ENCODE measurements at places on chromosomes 3 and 15. TPM values are rescaled to one million over a fixed set of nuclear protein-coding genes. Genes with fewer than 3 reads are reported as not detected.

GRCh38 chr3:29280404-29281093 lies at the start of gene RBMS3:
Gene RBMS3, plus strand, starts transcription at chr3:29281071.
- no peaks in the 10 kb centered on the region for H3K27me3 ChIP-seq
- H3K4me3 ChIP-seq: peak within 1 kb of the TSS; percentile 98
- DNase-seq: peak; percentile 93
- peak within 1 kb of the TSS; percentile 93 for H3K27ac ChIP-seq
- no peaks in the 10 kb centered on the region for H3K36me3 ChIP-seq

GRCh38 chr3:161793194-161793930 lies 296.8 kb downstream of the OTOL1 start:
- H3K4me1 ChIP-seq: no peaks in the 10 kb centered on the region
- no peak overlapping the region for H3K4me3 ChIP-seq
- no peak overlapping the region for H3K27ac ChIP-seq
- DNase-seq: no peak

Gene TNK2
- 51.7 TPM for total RNA-seq

Gene SLC9C1
- total RNA-seq: 0.29 TPM

GRCh38 chr3:131856171-131856570 lies 178.6 kb downstream of the CPNE4 start:
- no peak for DNase-seq
- H3K27me3 ChIP-seq: no peaks in the 10 kb centered on the region
- H3K4me3 ChIP-seq: no peak overlapping the region

- no peaks in the 10 kb centered on the region for H3K36me3 ChIP-seq
- no peak overlapping the region for H3K4me3 ChIP-seq
- H3K4me1 ChIP-seq: no peaks in the 10 kb centered on the region
- H3K27me3 ChIP-seq: no peaks in the 10 kb centered on the region
- no peak overlapping the region for H3K27ac ChIP-seq
- DNase-seq: no peak
Observed at GRCh38 chr3:33473813-33474212, 33.6 kb upstream of the UBP1 start.

Gene SOX14
- total RNA-seq: not detected

DNA sequence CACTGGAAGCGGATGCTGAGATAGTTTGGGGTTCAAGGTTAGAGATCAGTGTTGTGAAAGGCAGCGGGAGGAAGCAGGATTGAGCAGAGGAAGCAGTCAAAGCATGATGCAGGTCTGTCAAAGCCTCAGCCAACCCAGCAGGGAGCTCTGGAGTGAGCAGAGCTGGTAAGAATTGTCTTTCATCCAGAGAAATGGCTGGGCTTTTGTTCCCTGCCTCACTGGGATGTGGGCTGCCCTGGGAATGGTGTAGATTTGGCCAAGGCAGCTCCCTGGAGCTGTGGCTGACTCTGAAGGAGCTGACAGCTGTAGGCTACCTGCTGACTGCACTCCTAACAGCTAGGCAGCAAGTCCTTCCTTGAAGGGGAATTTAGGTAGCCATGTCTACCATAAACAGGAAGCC lies 61.9 kb upstream of the STXBP5L start:
- H3K27ac ChIP-seq: no peak overlapping the region
- no peaks in the 10 kb centered on the region for H3K4me1 ChIP-seq
- H3K4me3 ChIP-seq: no peak overlapping the region
- no peaks in the 10 kb centered on the region for H3K36me3 ChIP-seq
- H3K27me3 ChIP-seq: no peaks in the 10 kb centered on the region

DNA sequence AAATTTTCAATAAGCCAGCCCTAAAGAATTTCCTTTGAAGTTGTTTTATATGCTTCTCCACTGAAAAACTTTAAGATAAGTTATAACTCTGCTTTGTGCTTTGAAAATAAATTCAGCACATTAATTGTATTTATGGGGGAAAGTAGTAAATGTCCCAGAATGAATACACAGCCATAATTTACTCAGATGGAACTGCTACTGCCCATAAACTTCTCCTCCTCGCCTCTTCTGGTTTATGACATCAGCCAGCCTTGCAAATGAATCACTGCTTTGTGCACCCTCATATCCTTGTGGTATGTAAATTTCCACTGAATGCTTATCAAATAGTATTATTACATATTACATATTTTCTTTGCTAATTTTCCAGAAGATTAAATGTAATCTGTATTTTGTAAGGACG lies 302.0 kb downstream of the DIPK2A start:
- H3K27me3 ChIP-seq: no peaks in the 10 kb centered on the region
- H3K4me3 ChIP-seq: no peak overlapping the region
- no peaks in the 10 kb centered on the region for H3K4me1 ChIP-seq

DNA sequence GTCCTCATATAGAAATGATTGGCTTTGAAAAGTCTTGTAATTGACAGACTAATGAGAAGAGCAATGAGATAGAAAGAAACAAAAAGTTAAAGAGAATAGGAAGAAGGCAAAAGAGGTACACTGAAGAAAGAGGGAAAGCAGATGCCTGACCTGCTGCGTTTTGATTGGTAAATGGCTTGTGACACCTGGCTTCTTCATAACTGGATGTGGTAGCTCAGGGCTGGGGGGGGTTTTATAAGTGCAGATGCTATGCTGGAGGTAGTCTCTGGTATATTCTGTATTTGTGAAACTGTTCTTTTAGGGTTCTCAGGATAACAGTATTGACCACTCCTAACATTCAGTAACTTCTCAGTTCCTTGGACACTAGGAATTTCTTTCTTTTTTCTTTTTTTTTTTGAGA lies 1.4 kb downstream of the STARD9 start:
- no peak for DNase-seq
- no peaks in the 10 kb centered on the region for H3K27me3 ChIP-seq
- H3K4me1 ChIP-seq: no peaks in the 10 kb centered on the region
- H3K27ac ChIP-seq: no peak overlapping the region
- no peak overlapping the region for H3K4me3 ChIP-seq
- no peaks in the 10 kb centered on the region for H3K36me3 ChIP-seq

DNA sequence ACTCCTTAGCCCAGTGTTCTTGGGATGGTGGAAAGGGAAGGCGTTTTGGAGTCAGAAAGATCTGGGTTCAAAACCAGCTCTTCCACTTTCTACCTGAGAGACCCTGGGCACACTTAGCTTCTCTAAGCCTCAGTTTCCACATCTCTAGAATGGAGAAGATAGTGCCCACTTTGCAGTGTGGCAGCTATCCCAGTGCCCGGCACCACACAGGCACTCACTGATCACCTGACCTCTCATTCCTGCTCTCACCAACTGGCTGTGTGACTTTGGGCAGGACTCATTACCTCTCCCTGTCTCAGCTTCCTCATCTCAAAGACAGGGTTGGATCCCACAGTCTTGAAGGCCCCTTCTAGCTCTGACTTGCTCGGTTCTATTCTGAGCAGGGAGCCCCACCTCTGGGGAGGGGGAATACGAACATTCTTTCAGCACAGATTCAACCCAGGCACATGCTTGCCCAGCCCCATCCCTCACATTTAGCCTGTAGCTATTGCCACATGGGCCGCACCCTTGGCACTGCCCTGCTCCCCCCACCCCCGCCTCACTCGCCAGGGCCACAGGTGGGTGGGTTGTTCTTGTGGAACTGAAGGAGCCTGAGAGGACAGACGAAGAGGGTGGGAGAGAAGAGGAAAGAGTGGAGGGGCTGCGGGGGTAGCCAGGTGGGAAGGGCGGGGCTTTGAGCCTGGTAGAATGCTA lies 39.2 kb downstream of the EPHB3 start:
- DNase-seq: no peak
- no peaks in the 10 kb centered on the region for H3K36me3 ChIP-seq
- H3K27ac ChIP-seq: no peak overlapping the region
- H3K4me1 ChIP-seq: no peaks in the 10 kb centered on the region

DNA sequence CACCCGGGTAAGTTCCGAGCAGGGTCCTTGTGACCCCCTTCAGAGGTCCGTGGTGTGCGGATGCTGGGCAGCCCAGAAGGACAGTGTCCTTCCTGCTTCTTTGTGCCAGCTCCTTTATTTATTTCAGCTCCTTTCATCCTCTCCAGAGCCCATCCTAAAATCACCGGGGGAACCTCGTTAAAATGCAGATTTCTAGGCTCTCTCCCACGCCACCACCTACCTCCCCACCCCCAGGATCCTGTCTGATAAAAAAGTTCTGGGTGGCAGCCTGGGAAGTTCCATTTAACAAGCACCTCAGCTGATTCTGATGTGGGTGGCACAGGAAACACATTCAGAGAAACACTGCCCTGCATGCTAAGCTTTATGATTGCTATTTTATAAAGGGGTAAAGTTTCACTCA lies 12.5 kb upstream of the IGF1R start:
- no peak overlapping the region for H3K4me3 ChIP-seq
- H3K4me1 ChIP-seq: no peaks in the 10 kb centered on the region
- no peak overlapping the region for H3K27ac ChIP-seq
- H3K36me3 ChIP-seq: no peaks in the 10 kb centered on the region

DNA sequence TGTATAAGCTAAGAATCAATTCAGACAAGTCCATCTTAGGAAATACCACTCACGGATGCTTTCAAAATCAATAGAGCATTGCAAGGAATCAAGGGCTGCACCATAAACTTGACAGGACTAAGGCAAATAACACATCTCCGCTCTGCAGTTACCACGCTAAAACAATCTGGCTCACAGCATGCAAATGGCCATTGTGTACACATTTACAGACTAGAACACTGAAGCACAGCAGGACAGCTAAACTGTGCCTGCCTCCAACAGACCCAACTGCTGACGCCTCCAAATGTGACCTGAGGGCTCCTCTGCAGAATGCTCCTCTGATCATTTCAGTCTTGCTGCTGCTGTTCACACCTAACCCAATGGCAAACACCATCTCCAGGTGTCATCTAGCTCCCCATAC lies 104.3 kb downstream of the MEX3B start:
- no peaks in the 10 kb centered on the region for H3K27me3 ChIP-seq
- H3K36me3 ChIP-seq: no peaks in the 10 kb centered on the region
- H3K27ac ChIP-seq: no peak overlapping the region
- H3K4me1 ChIP-seq: no peaks in the 10 kb centered on the region

DNA sequence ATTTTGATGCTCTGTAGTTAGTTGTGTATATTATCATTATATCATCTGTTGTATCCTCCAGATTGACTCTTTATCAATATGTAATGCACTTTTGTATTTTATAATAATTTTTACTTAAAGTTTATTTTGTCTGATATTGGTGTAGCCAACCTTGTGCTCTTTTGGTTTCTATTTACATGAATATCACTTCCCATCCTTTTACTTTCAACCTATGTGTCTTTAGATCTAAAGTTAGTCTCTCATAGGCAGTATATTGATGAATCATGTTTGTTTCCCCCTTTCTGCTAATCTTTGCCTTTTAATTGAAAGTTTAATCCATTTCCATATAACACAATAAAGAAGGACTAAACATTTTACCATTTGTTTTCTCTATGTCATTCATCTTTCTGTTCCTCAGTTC lies 28.1 kb upstream of the CD200R1L start:
- H3K36me3 ChIP-seq: no peaks in the 10 kb centered on the region
- no peak overlapping the region for H3K27ac ChIP-seq
- no peak overlapping the region for H3K4me3 ChIP-seq
- no peak for DNase-seq
- H3K4me1 ChIP-seq: no peaks in the 10 kb centered on the region

Gene FAM107A
- total RNA-seq: 10.2 TPM

Gene PEAK1
- 96.0 TPM for total RNA-seq

DNA sequence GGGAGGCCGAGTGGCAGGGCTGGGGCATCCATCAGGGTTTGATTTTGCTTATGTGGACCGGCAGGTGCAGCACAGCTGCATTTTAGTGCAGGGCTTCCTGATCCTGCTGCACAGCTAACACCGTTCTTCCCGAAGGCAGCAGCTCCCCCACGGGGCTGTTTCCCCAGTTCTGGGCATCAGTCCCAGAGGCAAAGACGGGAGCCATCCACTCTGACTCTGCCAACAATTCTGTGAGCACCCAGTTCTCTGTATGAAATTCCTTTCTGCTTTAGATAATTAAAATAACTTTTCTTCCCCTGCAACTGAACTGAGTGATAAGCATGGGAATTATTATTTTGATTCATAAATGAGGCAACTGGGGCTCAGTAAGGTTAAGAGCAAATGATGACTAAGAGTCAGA lies 262.9 kb upstream of the ATP10A start:
- DNase-seq: no peak
- no peaks in the 10 kb centered on the region for H3K36me3 ChIP-seq
- no peaks in the 10 kb centered on the region for H3K4me1 ChIP-seq
- H3K4me3 ChIP-seq: no peak overlapping the region

Gene LXN
- 37.8 TPM for total RNA-seq

DNA sequence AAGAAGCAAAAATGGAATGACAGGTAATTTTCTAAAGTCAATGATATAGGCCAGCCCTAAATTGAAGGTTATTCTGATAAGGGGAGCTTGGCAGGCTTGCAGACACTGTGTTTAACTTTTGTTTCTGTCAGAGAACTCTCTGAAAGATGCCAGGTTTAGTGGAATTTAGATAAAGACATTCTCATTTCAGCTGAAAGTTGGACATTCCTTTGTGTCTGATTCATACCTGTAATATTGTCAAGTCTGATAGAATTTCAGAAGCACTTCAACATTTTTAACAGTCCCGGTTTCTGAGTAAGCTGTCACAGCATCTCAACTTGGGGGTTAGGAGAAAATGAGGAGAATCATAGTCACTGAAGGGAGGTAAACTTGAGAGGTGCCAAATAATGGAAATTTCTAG lies 84.0 kb downstream of the DIPK2A start:
- no peak overlapping the region for H3K27ac ChIP-seq
- DNase-seq: no peak
- H3K4me3 ChIP-seq: no peak overlapping the region
- H3K36me3 ChIP-seq: no peaks in the 10 kb centered on the region
- H3K4me1 ChIP-seq: no peaks in the 10 kb centered on the region

DNA sequence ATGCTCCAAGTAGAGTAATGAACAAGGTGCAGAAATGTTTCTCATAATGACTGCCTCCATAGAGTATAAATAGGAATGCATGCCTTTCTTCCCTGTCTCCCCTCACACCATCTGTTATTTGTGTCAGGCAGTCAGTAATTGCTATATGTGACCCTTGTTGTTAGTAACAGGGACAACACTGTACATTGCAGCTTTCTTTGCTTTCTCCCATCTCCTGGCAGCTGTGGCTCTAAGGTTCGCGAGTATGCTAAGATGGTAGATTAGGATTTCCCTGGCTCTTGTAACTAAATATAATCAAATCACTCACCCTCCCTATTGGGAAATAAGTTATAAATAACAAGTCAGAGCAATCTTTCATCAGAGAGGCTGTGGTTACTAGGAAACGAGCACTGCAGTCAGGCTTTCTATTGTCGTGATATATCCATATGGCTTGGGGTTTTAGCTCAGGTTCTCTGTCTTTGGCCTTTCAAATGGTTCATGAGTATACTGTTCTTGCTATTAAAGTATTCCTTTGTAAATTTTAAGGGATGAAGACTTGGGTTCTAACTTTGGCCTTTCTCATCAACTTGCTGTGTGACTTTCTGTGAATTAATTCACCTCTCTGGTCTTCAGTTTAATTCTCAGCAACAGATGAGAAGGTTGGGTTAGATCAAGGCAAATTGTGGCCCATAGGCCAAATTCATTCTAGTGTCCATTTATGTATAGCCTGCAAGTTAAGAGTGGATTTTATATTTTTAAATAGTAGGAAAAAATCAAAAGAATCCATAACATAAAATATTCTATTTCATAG lies 8.1 kb upstream of the MINDY4B start:
- no peaks in the 10 kb centered on the region for H3K4me1 ChIP-seq
- DNase-seq: no peak
- no peak overlapping the region for H3K27ac ChIP-seq
- no peaks in the 10 kb centered on the region for H3K36me3 ChIP-seq

Data from aorta (tissue), 5 donors.